ENCODE measurements at places on chromosomes 2 and 18. TPM values are rescaled to one million over a fixed set of nuclear protein-coding genes. Genes with fewer than 3 reads are reported as not detected.

MXD1 gene
- 30.0 TPM for total RNA-seq

CNPPD1 gene
- total RNA-seq, result 27.5 TPM

DNA sequence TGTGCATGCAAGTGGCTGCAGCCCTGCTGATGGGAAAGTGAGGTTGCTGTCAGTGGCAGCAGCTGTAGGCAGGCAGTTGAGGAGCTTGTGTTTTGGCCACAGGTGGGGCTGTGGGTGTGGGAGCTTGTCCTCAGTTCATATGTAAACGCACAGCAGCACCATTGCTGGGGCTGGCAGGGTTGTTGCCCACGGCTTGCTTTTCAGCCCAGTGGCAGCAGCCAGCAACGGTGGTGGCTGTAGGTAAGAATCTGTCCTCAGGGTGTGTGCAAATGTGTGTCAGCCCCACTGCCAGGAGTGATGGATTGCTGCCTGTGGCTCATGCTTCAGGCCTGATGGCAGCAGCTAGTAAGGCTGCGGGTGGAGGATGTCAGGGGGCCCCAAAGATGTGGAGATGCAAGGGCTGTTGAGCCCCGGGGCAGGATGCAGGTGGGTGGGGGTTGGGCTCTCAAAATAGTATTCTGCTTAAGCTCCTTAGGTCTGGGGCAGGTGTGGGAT lies 141.3 kb upstream of the THUMPD2 start:
- no peak overlapping the region for H3K4me3 ChIP-seq
- H3K27me3 ChIP-seq, result no peaks in the 10 kb centered on the region
- no peak for DNase-seq
- H3K4me1 ChIP-seq, result no peaks in the 10 kb centered on the region
- H3K36me3 ChIP-seq, result no peaks in the 10 kb centered on the region

DNA sequence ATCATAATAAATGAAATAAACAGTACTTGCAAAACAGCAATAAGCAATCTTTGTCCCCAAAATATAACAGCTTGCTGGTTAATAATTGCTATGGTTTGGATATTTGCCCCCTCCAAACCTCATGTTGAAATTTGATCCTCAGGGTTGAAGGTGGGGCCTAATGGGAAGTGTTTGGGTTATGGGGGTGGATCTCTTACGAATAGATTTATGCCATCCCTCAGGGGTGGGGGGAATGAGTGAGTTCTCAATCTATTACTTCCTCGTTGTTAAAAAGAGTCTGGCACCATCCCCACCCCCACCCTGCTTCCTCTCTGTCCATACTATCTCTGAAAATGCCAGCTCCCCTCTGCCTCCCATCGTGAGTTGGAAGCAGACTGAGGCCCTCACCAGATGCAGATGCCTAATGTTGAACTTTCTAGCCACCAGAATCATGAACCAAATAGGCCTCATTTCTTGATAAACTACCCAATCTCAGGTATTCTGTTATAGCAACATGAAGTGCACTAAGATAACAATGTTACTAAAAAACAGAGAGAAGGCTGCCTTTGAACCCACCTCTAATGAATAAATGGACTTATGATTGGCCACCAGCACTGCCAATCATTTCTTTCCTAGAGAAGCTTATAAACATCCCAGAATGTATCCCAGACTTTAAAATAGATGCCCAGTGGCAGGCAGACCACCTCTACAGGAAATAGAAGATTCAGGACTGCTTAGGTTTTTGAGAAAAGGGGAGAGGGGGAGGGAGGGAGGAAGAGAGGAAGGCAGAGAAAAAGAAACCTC lies 90.1 kb downstream of the ALPK2 start:
- H3K36me3 ChIP-seq, result no peaks in the 10 kb centered on the region
- no peaks in the 10 kb centered on the region for H3K27me3 ChIP-seq
- H3K4me3 ChIP-seq, result no peak overlapping the region
- no peak for DNase-seq

APCDD1 gene
- 46.1 TPM for total RNA-seq

ZNF532 gene
- 56.6 TPM for total RNA-seq

- no peak overlapping the region for H3K4me3 ChIP-seq
- no peaks in the 10 kb centered on the region for H3K36me3 ChIP-seq
- H3K27ac ChIP-seq, result no peak overlapping the region
- H3K4me1 ChIP-seq, result no peaks in the 10 kb centered on the region
- DNase-seq, result no peak
Measured at GRCh38 chr2:56531668-56532420, 348.1 kb downstream of the CCDC85A start.

GRCh38 chr2:201913201-201913600 lies 106.9 kb downstream of the CDK15 start:
- no peaks in the 10 kb centered on the region for H3K36me3 ChIP-seq
- no peak overlapping the region for H3K4me3 ChIP-seq
- H3K27me3 ChIP-seq, result no peaks in the 10 kb centered on the region
- no peak overlapping the region for H3K27ac ChIP-seq
- H3K4me1 ChIP-seq, result no peaks in the 10 kb centered on the region
- peak; percentile 61 for DNase-seq

Measured in lung (tissue), 17 donors.